ENCODE measurements at places on chromosomes 16 and 17.

GRCh38 chr16:995783-996182, 14.2 kb downstream of the SOX8 start:
- DNase-seq, result no peak

DNA sequence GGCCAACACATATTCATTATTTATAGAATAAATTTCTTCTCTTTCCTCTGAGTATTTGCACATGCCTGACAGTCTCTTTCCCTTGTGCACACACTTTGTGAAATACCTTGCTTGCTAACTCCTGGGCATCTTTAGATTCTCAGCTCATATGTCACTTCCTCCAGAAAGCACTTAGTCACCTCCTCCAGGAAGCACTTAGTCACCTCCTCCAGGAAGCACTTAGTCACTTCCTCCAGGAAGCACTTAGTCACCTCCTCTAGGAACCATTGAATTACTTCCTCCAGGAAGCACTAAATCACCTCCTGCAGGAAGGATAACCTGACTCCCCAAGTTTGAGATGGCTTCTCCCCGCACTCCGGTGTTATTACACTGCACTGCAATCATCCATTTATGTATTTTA, 462.5 kb upstream of the EEF2KMT start:
- peak; percentile 4 for DNase-seq

DNA sequence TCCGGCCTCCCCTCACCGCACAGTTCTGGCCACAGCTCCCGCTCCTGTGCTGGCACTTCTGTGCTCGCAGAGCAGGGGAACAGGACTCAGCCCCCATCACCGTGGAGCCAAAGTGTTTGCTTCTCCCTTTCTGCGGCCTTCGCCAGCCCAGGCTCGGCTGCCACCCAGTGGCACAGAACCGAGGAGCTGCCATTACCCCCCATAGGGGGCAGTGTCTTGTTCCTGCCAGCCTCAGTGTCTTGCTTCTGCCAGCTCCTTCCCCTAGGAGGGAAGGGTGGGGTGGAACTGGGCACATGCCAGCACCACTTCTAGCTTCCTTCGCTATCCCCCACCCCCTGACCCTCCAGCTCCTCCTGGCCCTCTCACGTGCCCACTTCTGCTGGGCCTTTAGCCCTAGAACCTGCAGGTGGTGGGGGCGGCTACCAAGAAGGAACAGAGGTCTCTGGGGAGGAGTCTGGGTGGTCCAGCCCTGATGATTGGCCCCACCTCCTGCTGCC, 645 bp upstream of the ELMO3 start:
- DNase-seq, result peak; percentile 76

DNA sequence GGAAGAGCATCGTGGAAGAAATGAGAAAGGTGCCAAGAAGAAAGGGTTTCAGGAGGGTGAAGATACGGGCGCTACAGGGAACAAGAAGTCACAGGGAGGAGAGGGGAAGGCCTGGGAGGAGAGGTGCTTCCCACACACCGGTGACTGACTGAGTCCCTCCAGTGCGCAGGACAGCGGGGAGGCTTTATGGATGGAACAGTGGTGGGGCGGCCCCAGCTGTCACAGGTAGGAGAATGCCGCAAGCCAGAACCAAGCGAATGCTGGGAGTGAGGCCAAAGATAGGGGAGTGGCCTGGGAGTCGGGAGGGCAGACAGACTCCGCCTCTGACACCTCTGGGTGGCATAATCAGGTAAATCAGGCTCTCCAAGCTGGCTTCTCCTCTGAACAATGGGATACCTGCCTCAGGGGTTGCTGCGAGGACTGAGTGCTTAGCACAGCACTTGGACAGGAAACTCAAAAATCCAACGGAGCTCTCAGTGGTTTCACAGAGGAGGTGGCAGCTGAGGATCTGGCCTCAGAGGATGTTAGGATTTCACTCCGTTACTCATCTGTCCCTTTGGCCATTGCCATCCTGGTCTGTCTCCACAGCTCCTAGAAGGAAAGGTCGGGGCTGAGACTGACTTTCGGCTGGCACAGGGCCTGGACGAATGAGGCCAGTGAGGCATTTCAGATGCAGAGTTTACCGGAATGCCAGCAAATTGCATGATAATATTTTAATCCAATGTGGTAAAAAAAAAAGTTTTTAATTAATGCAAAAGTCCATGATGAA, 717 bp upstream of the CNP start:
- DNase-seq, result peak; percentile 21

DNA sequence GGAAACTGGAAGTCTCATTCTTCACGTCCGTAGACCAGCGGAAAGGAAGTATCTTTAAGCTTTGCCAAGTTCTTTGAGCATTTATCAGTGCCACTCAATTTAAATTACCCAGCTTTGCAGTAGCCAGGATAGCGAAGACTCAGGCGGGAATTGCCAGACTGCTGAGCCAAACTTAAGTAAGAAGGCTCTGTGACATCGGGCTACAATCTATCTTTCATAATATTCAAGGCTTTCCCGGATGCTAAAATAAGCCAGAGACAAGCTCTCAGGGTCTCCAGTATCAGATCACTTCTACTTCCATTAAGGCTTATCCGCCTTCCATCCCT, 436 bp upstream of the BRIP1 start:
- DNase-seq, result no peak

GRCh38 chr17:9977180-9977575, 72.1 kb upstream of the RCVRN start:
- no peak for DNase-seq

GRCh38 chr16:4900750-4901149, 36.2 kb downstream of the PPL start:
- no peak for DNase-seq

GRCh38 chr16:46961373-46962353, 11.8 kb downstream of the DNAJA2 start:
- DNase-seq, result peak; percentile 67

GRCh38 chr17:17533901-17534441, 37.8 kb upstream of the RASD1 start:
- DNase-seq, result no peak

DNA sequence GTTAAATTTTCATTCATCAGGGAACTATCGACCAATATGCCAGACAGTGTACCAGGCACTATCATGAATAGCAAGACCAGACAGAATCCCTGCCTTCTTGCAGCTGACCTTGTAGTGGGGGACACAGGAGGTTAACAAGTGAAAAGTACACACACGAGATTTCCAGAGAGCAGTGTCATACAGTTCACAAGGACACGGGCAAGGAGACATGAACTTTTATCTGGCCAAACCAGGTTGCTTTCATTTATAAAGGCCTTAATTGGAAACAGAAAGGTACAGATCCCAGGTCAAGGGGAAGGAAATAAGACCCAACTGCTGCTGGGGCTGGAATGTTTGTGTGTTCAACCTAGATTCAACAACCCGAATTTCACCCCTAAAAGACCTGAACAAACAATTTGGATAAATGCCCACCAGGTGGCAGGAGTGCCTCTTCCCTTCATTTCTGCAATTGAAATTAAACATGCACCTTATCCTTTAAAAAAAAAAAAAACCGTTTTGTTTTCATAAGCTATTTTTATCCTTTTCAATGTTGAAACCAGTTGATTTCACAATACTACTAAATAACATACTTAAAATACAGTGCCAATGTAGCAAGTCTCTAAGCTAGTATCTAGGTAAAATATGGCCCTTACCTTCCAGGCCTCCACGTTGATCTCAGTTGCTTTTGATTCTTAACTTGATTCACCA, 65.9 kb downstream of the EMP2 start:
- DNase-seq, result peak; percentile 74

GRCh38 chr16:56939801-56940200, 7.9 kb downstream of the HERPUD1 start:
- DNase-seq, result no peak

GRCh38 chr16:54069601-54070239, 216.9 kb downstream of the IRX3 start:
- no peak for DNase-seq

- DNase-seq, result no peak
These were observed 70.7 kb upstream of the HNF1B start for GRCh38 chr17:37815536-37815935.

- no peak for DNase-seq
These were observed 75.8 kb downstream of the UTP18 start for GRCh38 chr17:51335883-51336822.

GRCh38 chr16:77696149-77696548, 26.2 kb upstream of the NUDT7 start:
- DNase-seq, result no peak

DNA sequence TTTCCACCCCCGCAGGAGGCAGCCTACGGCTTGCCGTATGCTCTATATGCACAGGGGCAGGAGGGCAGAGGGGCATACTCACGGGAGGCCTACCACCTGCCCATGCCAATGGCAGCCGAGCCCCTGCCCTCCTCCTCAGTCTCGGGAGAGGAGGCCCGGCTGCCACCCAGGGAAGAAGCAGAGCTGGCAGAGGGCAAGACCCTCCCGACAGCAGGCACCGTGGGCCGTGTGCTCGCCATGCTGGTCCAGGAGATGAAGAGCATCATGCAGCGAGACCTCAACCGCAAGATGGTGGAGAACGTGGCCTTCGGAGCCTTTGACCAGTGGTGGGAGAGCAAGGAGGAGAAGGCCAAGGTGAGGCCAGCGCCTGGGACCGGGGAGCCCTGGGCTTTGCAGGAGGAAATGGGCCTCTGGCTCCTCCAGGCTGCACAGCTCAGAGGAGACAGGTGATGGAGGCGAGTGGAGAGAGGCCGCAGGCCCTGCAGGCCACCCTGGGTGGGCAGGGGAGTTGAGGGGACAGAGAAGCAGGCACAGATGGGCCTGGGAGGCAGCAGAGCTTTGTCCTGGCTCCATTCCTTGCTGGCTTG, 8.6 kb downstream of the SETD1A start:
- no peak for DNase-seq

GRCh38 chr16:48081656-48082055, 74.1 kb downstream of the ABCC12 start:
- DNase-seq, result no peak
